Smooth muscle cell of bladder (primary cell): ENCODE measurements at places on chromosomes 4 and X. TPM values are rescaled to one million over a fixed set of nuclear protein-coding genes. Genes with fewer than 3 reads are reported as not detected.

The IL21 gene
- total RNA-seq: not detected in 2 replicates

The IBSP gene
- total RNA-seq: not detected in 2 replicates

The UGT2B15 gene
- total RNA-seq: not detected in 2 replicates

The CT55 gene
- not detected in 2 replicates for total RNA-seq

The HTN3 gene
- not detected in 2 replicates for total RNA-seq

The ANOS1 gene
- total RNA-seq: under 0.01 and 0.46 TPM in 2 replicates

The ATP1B4 gene
- total RNA-seq: not detected in 2 replicates

The PCSK1N gene
- 0.09 TPM in 1 of 2 replicates, not detected in the other for total RNA-seq

The BMPR1B gene
- 0.14 and 0.55 TPM in 2 replicates for total RNA-seq

The TMEM271 gene
- total RNA-seq: not detected in 2 replicates

The CT45A3 gene
- total RNA-seq: not detected in 2 replicates

The S100G gene
- total RNA-seq: not detected in 2 replicates

The CITED1 gene
- total RNA-seq: not detected in 2 replicates

The PLAC1 gene
- 1.7 and 2.5 TPM in 2 replicates for total RNA-seq

The TMEM185A gene
- total RNA-seq: 14.8 and 20.3 TPM in 2 replicates

The FRMD7 gene
- under 0.01 and 0.09 TPM in 2 replicates for total RNA-seq

The SPANXN4 gene
- total RNA-seq: not detected in 2 replicates

The GUCY2F gene
- total RNA-seq: under 0.01 TPM in 1 of 2 replicates, not detected in the other

The TBC1D9 gene
- total RNA-seq: 26.5 and 30.0 TPM in 2 replicates

The FMR1NB gene
- total RNA-seq: 0.14 TPM in 1 of 2 replicates, not detected in the other

The GPR34 gene
- not detected in 2 replicates for total RNA-seq

The FGF13 gene
- total RNA-seq: 2.2 and 4.8 TPM in 2 replicates

The CT47B1 gene
- not detected in 2 replicates for total RNA-seq
